HepG2 (cell line): ENCODE measurements at places on chromosomes 5 and 9. TPM values are rescaled to one million over a fixed set of nuclear protein-coding genes. Genes with fewer than 3 reads are reported as not detected.
A peak's percentile ranks its signal among the peaks of the same experiment; 100 is the strongest.

Gene PDE6A
- total RNA-seq, result not detected in 2 replicates

DNA sequence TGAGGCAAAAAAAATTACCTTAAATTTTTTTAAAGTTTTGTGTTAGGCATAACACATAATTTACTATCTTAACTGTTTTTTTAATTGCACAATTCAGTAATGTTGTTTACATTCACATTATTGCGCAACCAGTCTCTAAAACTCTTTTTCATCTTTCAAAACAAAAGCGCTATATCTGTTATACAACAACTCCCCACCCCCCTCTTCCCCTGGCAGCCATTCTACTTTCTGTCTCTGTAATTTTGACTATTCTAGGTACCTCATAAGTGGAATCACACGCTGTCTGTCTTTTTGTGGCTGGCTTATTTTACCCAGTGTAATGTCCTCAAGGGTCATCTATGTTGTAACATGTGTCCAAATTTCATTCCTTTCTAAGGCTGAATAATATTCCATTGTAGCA lies 241.5 kb upstream of the DMRT1 start:
- DNase-seq, result no peak

DNA sequence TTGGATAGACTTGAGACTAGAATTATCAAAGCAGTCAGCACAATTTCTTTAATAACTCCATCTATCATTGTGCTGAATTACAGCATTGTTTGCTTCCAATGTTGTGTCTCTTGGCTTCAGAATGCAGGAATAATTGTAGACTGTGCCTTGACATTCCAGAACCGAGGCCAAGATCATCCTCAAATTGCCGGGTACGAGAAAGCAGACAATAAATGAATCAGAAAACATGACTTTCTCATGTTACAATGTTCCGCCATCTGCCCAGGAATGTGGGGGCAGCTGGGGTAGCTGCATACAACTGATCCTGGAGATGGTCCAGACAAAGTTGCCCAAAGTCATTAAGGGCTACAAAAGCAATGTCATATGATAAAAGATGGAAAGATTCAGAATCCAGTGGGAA lies 206.2 kb upstream of the SGCD start:
- DNase-seq, result no peak

- no peak for DNase-seq
Measured at GRCh38 chr5:79806741-79807140, 117.1 kb downstream of the CMYA5 start.

DNA sequence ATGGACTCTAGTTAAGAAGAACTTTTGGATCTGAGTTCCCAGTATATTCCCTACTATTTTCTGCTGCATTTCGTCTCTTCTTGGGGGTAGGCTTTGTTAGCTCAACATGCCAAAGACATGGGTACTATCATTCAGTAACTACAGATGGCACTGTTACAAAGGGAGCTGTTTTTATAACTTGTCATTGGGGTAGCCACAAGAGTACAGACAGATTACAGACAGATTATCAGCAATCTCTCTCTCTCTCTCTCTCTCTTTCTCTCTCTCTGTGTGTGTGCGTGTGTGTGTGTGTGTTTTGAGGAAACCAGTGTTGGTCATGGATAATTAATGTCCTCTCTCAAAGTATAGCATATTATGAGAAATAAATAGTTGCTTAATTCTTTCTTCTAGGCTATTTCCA lies 116.1 kb downstream of the WDR70 start:
- DNase-seq, result peak; percentile 2

Gene AIF1L
- 36.5 and 42.7 TPM in 2 replicates for total RNA-seq

GRCh38 chr9:110064803-110065202 lies 143.2 kb downstream of the C9orf152 start:
- no peak for DNase-seq

- DNase-seq, result no peak
Measured at GRCh38 chr9:110810262-110810976, 141.8 kb downstream of the MUSK start.

DNA sequence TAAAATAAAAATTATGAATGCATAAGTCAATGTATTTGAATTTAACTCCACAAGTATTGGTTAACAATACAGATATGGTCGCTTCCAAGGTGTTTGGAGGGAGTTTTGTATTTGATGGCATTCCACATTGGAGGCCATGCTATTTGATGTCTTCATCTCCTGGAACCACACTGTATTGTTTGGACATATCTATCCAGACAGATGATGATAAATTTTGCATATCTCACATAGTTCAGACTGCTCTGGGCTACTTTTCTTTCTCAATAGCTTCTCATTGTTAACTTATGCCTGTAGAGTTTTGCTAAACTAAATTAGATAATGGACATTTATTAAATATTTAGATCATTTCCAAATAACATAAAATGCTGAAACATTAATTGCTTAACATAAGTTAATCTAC lies 58.0 kb downstream of the CDKN2A start:
- DNase-seq, result no peak

GRCh38 chr5:179393078-179393477 lies 47.8 kb upstream of the ADAMTS2 start:
- DNase-seq, result no peak

Gene CDK5RAP2
- total RNA-seq, result 42.2 and 65.9 TPM in 2 replicates

DNA sequence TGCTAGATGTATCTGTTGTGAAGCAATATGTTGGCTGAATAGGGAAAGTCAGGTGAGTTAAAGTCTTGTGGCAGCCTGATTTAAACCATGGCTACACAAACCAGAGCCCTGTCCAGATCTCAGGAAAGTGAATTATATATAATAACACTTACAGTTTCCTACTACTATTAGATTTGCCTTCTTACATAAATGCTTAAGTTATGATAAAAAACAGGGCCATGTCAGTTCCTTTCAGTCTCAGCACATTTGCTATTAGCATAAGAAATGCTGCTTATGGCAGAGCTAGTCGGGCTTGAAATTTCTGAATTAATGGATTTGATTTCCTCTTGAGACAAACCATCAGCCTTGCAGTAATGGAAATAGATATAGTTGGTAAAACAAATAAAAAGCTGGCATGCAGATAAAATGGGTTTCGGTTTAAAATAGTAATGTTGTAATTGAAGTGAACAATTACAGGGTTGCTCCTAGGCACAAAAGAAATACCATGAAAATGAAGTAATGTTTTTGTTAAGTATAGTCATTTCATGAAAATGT lies 664.2 kb upstream of the ZNF608 start:
- DNase-seq, result no peak

- DNase-seq, result no peak
Measured at GRCh38 chr9:71824257-71824656, 55.9 kb upstream of the CEMIP2 start.

DNA sequence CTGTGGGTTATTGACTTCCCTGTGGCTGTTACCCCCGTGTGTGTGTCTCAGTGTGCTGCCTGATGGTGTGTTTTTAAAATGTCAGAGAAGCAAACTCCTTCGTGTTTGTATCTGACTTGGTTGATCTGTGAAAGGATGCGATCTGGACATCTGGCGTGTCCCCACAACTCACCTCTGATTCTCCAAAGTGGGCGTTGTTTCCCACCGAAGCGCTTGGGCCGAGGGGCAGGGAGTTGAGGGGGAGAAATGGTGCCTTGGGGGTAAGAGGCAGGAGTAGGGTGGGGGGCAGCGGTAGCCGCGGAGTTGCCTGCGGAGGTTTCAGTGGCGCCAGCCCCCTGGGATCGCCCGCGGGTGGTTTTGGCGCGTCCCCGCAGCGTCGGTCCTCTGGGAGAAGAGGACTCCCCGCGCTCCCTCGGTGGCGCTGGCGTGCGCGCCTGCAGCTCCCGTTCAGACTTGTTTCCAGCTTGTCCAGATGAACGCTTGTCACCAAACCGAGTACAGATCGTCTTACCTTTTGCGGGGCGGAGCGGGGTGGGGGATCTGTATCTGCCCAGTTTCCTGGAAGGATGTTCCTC lies 1.1 kb downstream of the MAST4 start:
- DNase-seq, result no peak

Gene EDIL3
- total RNA-seq, result not detected in 2 replicates

Gene GMCL2
- total RNA-seq, result not detected in 2 replicates

Gene GALNT10
- total RNA-seq, result 6.2 and 8.1 TPM in 2 replicates
